ENCODE measurements at places on chromosomes 13 and 19. TPM values are rescaled to one million over a fixed set of nuclear protein-coding genes. Genes with fewer than 3 reads are reported as not detected.

The CEACAM5 gene
- total RNA-seq: 1.7 TPM

The NUP58 gene
- total RNA-seq: 18.6 TPM

The TUBA3C gene
- not detected for total RNA-seq

The DLL3 gene
- total RNA-seq: 10.1 TPM

The OR7C1 gene
- not detected for total RNA-seq

The ZSWIM9 gene
- 6.3 TPM for total RNA-seq

The C5AR2 gene
- total RNA-seq: 9.5 TPM

All from A549 treated with GW870086 at 1 μM for 4 hours (cell line).